ENCODE measurements at places on chromosomes 3 and 15.

- no peak for DNase-seq
Observed at GRCh38 chr3:59289831-59290230, 240.0 kb upstream of the CFAP20DC start.

DNA sequence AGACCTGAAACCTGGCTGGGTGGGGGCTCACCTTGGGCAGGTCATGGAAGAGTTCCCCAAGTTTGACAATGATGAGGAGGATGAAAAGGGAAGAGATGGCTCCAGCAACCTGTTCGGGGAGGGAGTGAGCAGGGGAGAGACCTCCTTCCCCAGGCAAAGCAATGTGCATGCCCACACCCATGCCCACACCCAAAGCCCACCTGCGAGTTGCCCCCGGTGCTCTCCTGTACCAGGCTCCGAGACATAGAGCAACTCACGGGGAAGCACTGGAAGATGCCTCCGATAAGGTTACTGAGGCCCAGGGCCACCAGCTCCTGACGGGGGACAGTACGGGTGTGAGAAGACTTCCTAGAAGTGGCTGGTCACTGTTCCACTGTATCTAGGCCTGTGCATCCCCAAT lies 4.9 kb downstream of the SLC26A6 start:
- DNase-seq = no peak

DNA sequence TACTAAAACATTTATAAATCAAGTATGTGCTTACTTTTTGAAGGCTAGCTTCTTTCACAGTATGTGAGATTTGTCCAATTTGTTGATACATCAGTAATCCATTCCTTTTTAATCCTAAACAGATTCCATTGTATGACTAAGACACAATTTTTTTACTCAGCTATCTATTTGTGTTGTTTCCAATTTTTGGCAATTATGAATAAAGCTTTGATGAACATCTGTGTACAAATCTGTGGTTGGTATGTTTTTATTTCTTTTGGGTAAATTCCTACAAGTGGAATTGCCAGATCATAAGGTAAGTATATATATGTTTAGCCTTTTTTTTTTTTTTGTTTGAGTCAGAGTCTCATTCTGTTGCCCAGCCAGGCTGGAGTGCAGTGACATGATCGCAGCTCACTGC lies 56.2 kb upstream of the VEPH1 start:
- DNase-seq = peak; percentile 30

DNA sequence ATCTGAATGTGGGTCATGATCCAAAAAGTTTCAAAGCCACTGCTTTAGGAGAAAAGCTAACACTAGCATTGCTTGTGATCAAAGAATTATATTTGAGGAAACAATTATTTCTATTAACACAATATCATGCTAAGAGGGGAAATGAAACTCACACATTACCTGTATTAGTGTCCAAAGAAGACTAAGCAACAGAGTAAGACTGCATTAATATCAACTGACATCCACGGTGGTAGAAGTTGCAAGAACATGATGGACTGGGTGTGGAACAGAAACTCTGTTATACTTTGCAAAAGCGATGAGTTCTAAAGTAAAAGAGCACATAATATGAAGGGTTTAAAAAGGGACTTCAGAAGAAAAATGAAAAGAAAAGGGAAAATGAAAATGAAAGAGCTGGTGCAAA lies 648.3 kb upstream of the NECTIN3 start:
- DNase-seq = no peak

GRCh38 chr3:72274493-72275330 lies 489.8 kb upstream of the PROK2 start:
- peak; percentile 94 for DNase-seq

DNA sequence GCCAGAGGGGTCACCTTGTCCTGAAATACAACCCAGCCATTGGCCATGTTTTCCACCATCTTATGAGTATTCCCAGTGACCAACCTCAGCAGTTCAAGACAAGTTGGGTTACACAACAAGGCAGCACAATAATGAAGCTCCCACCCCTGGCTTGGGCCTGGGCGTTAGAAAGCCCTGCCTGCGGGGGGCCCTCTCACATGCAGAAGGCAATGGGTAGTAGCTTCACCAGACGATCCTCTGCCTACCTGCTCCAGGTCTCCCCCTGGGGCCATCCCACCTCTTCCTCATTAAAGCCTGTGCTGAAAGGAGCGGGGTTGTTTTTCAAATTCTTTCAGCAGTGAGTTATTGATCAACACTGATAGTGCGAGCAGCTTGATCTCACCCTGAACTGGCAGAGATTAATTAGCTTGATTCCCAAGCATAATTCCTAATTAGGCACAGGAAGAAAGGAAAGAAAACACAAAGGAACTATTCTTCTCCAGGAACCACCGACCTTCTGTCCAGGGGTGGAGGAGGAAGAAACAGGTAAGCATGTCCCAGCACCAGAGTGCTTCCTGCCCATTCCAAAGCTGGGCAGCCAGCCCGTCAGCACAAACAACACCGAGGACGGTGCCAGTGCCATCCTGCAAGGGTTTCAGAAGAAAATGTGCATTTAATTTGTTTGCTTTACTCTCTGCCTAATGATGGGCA lies 79.7 kb upstream of the CGNL1 start:
- DNase-seq = no peak

DNA sequence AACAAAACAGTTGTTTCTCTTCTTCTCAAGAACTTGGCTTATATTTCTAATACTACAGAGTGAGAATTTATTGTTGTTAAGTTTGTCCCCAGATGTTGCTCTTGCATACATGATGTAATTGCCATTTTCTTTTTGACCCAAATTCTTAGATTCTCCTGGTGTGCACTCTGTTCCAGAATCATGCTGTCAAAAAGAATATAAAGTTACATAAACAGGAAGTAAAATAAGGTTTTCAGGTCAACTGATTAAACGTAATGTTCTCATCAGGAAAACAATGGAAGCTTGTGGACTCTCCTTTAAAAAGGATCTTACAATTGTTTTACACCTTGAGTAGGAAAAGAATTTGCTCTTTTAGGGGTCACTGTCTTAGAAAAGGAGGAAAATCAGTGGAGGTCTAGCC lies 121.8 kb downstream of the ADAM10 start:
- no peak for DNase-seq
